ENCODE measurements at places on chromosomes 2 and 18. TPM values are rescaled to one million over a fixed set of nuclear protein-coding genes. Genes with fewer than 3 reads are reported as not detected.

The SCN7A gene
- total RNA-seq = 5.0 TPM

The RBM43 gene
- total RNA-seq = 3.7 TPM

The SERPINB12 gene
- not detected for total RNA-seq

The SLC5A7 gene
- 0.19 TPM for total RNA-seq

The CXCR1 gene
- total RNA-seq = 1.8 TPM

The MOGAT1 gene
- not detected for total RNA-seq

The DAW1 gene
- total RNA-seq = 0.88 TPM

The MARCHF4 gene
- not detected for total RNA-seq
